ENCODE measurements at places on chromosomes 3 and 15.

DNA sequence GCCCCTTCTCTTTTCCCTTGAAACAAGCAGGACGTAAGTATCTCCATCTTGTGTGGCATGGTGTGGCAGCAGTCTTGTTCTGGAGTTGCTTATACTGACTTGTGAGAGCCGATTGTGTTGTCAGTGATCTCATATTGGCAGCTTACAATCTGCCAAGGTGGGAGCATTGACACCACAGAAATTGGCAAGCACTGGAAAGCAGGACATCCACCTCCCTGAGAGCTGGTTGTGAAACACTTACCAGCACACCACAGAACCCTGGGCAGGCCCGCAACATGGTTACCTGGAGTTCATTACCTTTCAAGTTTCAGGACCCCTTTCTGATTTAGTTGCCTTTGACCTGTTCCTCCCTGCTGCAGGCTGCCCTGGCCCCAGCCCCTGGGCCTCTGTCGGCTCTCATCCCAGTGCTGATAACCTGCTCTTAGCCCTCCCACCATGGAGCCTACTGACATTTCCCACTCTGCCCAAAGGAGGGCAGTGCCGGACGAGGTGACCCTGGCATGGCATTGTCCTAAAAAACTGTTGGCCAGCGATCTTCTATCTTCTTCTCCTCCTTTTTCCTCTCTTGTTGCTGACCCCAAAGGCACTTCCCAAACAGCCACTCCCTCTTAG, 10.6 kb upstream of the ATP2B2 start:
- DNase-seq = no peak

DNA sequence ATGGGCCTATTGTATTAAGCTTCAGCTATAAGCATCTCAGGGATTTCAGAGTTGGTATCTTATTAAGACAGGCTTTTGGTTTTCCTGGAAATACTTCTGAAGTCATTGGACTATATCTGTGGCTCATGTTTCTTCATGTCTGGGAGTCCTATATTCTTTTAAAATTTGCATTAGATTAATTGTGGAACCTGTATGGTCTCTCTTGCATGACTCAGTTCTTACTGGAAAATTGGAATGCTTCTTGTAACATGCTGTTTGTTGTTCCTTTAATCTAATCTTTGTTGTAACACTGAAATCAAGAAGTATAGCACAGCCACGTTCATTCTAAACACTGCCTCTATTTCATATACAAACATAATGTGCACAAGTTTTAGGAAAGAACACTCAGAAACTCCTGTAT, 208.1 kb downstream of the RBMS3 start:
- DNase-seq = no peak

- DNase-seq = no peak
These were observed 6.3 kb downstream of the MTMR10 start for GRCh38 chr15:30985081-30985531.

GRCh38 chr15:101024073-101024695, 105.0 kb downstream of the LRRK1 start:
- no peak for DNase-seq

DNA sequence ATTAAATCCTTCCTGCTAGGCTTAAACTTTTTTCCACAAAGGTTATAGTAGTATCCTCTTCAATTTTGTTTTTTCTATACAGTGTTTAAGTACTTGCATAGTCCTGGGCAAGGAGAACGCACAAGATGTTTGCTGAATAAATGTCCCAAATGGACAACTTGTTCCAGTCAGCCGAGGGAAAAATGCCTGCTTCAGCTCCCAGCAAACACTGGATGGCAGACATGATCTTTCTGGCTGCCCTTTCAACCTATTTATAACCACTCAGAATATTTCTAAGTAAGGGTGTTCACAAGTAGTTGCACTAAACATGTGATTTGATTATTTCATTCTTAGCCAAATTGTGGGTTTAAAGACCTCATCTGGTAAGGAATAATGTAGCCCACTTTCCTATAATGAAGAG, 29.8 kb downstream of the GNB4 start:
- no peak for DNase-seq

GRCh38 chr3:171803044-171803443, 7.2 kb downstream of the PLD1 start:
- no peak for DNase-seq

GRCh38 chr3:117168896-117169295, 459.3 kb downstream of the TUSC7 start:
- no peak for DNase-seq

DNA sequence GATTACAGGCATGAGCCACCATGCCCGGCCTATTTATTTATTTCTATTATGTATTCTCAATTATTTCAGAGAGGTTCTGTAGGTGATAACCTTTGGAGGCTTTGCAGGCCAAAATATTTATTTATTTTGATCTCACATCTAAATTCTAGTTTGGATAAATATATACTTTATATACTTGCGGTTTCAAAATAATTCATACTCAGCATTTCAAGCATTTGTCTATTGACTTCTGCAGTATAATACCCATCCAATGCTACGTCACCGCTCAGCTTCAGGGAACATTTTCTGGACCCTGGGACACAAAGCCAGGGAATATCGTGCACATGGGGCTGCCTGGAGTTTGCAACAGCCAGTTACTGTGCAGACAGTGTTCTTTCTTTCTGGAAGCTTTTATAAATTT, 22.6 kb downstream of the CGGBP1 start:
- no peak for DNase-seq
